Ovary (tissue), 10 donors: ENCODE measurements at places on chromosomes 5 and 9.

- DNase-seq: no peak
These were observed 68.8 kb downstream of the ELL2 start for GRCh38 chr5:95892784-95893354.

DNA sequence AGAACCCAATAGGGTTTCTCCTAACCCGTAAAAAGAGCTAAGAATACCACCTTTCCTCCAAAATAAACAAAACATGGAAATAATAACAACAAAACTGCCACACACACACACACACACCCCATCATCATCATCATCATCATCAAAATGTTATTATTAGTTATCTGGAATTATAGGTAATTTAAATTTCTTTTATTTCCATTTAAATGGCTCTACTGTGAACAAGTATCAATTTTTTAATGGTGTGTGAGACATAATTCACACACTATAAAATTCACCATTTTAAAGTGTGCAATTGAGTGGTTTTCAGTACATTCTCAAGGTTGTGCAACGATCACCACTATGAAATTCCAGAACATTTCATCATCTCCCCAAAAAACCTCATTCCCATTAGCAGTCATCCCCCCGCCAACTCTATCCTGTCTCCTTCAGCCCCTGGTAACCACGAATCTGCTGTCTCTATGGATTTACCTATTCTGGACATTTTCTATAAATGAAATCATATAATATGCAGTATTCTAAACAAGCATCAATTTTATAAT, 172.7 kb downstream of the ROR2 start:
- DNase-seq: no peak

DNA sequence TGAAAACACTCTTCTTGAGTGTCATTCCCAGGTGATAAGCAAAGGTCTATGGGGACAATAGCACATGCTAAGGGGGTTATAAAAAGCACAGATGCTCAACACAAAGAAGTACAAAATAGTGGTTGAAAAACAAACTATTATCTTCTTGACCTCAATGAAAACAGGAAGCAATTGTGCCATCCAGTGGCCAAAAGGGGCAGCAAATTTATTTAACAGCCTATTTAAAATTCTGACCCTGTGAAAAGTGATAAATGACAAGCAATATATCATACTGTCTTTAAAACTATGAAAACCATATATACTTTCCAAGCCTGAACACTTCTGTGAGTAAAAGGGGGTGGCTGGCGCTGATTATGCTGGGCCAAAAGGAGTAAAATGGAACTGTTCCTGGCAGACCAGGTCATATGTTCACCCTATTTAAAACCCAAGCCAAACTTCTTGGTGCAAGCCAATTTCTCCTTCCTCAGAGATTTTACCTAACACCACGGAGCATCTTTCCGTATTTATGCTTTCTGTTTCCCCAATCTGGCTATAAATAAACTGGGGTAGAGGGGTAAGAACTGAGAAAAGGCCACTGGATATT, 29.7 kb downstream of the TEX10 start:
- peak; percentile 32 for DNase-seq

DNA sequence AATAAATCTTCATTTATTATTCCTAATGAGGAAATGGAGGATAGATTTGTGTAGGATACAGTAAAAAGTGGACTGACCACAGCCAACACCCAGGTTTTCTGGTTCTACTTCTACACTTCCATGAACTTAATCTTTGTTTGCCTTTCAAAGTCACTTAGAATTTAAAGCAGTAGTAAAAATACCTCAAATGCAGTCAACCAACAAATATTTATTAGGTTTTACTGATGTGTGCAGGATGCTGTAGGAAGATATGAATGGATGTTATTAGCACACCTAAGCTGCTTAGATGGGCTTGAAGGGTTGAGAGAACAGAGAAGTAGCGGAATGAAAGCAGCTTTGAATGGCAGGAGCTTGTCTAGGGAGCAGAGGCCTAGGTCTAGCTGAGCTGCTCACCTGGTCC, 201.1 kb downstream of the PALM2AKAP2 start:
- DNase-seq: no peak

DNA sequence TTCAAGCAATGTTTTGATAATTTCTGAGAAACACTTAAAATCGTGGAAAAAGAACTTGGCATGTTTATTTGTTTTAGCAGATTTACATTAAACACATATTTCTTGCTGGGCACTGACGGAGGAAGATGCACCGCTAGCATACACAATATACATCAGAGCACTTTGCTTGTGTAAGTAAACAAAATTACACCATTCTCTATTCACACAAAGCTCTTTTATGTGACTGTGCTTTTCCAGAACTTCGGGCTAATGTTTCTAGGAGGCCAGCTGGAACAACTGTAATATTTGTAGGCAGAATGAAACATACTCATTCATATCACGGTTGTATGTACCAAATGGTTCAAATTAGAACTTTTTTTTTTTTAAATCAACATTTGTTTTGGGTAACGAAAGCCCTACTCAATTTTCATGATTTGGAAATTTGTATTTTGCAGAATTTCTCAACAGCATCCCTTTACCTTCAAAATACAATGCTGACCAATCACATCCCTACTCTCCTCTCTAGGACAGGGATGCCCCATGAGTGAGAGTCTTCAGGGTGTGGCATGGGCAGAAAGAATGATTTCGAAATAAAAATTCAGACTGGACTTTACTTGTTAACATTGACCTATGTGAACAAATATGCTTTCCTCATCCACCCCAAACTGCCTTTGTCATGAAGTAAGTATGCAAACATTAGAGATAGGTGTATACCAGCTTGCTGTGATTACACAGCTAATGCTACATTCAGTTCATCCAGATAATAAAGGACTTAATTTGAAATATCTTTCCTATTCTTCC, 425.1 kb downstream of the BNC2 start:
- no peak for DNase-seq

GRCh38 chr9:128114326-128115186, 13.0 kb downstream of the PTGES2 start:
- DNase-seq: no peak
